GM03348 (cell line): ENCODE measurements at places on chromosomes 1 and 21.

DNA sequence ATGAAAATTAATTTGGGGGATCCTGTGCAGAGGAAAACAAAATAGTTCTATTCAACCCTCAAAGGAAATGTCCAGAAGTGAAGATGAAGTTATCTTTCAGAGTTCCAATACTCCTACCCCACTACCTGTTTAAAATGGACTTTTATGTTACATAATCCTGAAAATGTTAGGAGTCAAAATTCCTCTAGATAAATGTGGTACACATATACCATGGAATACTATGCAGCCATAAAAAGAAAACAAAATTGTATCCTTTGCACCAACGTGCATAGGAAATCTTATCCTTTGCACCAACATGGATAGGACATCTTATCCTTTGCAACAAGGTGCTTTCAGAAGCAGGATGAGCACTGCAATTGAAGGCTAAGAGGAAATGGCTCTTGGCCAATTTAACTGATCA is 245.2 kb downstream of the LTN1 start:
- no peak for DNase-seq

DNA sequence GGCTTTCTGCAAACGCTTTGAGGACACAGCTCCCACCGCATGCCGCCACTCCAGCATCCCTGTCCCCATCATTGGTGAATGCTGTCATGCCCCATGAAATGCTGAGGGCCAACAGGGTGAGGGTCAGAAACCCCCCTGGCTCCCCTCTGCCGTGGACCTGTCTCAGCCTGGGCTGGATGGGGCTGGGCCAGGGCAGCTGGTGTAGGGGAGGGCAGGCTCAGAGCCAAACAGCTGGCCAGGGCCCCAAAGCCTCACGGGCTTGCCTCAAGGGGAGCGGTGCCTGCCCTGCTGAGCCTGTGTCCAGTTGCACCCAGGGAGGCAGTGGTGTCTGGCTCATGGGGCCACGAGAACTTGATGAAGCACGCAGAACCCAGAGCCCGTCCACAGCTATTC is 49.7 kb downstream of the S100B start:
- no peak for DNase-seq

- DNase-seq: no peak
These were observed 29.4 kb upstream of the PIGC start for GRCh38 chr1:172473302-172473701.

GRCh38 chr1:14650951-14651350 is 52.5 kb downstream of the KAZN start:
- no peak for DNase-seq

DNA sequence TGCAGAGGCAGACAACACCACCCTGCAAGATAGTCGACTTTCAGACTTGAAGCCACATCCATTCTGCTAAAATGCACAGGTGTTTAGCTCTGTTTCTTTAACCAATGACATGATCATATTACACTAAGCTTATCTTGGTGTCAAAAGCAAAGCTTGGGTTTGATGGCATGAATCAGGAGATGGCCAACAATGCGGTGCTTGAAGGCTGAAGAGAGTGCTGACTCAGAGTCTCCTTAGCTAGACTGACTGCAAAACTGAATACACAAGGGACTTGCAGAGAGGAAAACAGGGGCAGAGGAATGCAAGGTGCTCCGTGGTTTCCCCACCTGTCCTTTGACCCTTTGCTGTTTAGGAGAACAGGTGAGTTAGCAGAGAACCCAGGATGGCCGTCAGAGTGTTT is 262.6 kb downstream of the SIPA1L2 start:
- DNase-seq: no peak

GRCh38 chr1:25550683-25551310 is 7.4 kb downstream of the LDLRAP1 start:
- no peak for DNase-seq

DNA sequence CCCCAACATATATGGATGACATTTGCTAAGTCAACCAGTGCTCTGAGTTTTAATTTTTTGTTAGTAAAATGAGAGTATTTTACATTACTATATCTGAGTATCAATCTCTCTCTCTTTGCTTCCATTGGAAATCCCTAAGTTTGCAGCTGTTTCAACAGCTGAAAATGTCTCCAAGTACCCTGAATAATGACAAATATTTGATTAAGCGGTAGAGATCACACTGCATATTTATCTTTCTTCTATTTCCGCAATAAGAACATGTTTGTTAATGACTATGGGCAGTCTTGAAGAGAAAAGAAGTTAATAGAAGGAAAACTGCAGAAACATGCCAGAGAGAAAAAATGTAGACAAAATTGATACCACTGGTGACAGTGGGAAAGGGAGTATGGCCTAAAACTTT is 1117.5 kb downstream of the NCAM2 start:
- DNase-seq: no peak

DNA sequence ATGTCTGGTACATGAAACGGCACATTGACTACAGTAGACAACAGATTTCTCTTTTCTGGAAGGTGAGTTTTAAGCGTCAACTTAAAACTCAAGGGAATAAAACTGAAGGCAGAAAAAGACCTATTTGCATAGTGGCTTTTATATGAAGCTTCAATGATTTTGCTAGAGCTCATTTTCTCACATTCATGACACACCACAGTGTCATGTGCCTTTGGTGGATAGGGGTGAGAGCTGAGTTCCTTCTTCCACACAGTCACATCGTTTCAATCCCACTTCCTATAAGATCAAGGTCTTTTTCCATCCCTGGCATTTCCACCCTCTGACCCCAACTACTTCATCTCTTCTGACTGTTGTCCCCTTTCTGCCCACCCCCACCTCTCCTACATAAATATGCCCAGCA is 31.0 kb downstream of the IL12RB2 start:
- no peak for DNase-seq

GRCh38 chr21:42622284-42622683 is 31.1 kb upstream of the PDE9A start:
- DNase-seq: no peak

- DNase-seq: no peak
These were observed 29.1 kb upstream of the JUN start for GRCh38 chr1:58812926-58813325.

- DNase-seq: no peak
These were observed 14.9 kb downstream of the MIA3 start for GRCh38 chr1:222632749-222633148.

- DNase-seq: no peak
These were observed 1784.5 kb downstream of the MRPL39 start for GRCh38 chr21:23822760-23823159.

GRCh38 chr1:46800742-46801141 is 1.9 kb downstream of the CYP4B1 start:
- DNase-seq: peak; percentile 0

DNA sequence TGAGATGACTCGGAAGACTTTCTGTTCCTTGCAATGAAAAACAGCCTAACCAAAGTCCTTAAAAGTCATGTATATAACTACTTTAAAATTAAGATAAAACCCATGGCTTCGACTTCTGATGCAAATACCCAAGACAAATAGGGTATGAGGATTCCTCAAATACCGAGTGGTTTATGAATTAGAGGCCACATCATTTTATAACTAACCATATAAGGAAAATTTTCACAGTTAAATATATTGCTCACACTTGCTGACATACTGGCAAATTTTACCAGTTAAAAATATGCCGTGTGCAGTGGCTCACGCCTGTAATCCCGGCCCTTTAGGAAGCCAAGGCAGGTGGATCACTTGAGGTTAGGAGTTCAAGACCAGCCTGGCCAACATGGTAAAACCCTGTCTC is 5.4 kb downstream of the RERE start:
- no peak for DNase-seq

GRCh38 chr1:212355230-212355969 is 59.3 kb downstream of the PACC1 start:
- peak; percentile 37 for DNase-seq

- no peak for DNase-seq
These were observed 1557.0 kb downstream of the MRPL39 start for GRCh38 chr21:24050231-24050630.

DNA sequence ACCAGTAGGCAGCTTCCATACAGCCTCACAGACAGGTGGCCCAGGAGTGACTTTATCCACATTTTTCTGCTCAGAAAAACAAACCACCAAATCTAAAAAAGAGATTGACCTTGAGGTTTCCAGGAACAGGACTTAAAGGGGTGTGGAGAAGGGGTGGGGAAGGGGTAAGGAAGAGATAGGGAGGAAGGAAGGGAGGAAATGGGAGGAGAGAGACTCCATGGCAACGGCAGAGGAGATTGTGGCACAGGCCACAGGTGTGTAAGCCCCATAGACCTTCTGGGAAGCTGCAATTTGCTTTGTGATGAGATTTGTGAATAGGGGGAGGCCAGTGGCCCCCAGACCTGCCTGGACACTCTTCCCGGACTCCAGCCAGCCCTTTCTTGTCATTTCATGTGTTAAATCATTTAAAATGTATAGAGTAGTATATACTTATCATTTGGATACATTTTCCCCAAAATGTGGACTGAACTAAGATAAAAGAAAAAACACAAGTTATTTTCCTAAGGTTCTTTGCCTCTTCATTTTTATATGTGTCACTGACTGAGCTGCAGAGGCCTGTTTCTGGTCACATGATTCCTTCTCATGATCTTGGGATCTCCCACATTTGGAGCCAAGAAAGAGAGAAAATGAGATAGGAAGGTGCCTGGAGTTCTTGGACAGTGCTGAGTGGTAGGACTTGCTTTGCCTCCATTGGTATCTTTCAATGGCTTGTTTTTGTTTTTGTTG is 55.5 kb downstream of the CLIC6 start:
- peak; percentile 39 for DNase-seq

DNA sequence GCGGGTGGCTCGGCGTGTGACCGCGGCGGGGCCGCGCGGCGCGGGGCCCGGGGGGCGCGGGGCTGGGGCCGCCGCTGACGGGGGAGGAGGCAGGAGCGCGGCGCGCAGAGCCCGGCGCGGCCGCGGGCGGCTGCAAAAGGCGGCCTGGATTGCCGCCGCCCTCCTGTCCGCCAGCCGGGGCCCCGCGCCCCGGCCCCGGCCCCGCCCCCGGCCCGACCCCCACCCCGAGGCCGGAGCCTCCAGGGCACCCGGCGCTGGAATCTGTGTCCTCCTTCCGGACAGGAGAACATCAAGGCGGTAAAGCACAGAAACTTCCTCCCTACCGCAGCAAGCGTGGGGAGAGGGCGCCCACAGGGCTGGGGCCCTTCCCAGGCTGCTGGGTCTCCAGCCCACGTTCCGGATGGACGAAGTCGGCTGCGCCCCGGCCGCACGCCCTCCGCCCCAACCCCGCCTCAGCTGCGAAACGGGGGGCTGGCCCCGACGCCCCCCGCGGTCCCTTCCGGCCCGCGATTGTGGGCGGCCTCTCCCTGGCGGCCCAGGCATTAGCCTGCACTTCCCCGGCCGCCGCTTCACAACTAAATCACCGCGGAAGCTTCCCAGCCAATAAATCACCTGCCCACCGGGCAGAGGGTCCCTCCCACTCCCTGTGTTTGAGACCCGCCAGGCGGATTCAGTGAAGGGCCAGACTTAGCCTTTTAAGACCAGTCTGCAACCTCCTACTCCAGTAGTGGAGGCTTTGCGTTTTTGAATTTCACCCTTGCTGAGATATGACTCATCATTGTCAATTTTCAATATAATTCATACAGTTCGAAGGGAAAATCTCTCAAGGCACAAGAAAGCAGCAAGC is 106.0 kb downstream of the SLC45A1 start:
- peak; percentile 83 for DNase-seq

- no peak for DNase-seq
These were observed 15.9 kb downstream of the HENMT1 start for GRCh38 chr1:108644984-108645383.

DNA sequence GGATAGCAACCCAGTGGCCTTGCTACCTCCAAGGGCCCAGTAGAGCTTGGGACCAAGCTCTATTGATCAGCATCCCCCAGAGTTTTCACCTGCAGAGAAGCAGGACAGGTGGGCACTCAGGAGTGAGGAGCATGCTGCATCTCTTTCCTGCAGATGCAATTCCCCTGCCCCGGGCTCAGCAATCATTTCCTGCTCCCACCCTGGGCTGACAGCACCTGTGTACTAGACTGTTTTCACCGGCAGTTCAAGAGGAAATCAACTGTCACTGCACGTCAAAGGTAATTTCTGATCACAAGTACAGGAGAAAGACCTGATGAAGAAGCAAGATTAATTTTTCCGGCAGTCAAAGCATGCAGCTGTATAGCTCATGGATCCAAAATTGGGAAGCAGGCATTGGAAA is 8.8 kb upstream of the NT5C1A start:
- no peak for DNase-seq

DNA sequence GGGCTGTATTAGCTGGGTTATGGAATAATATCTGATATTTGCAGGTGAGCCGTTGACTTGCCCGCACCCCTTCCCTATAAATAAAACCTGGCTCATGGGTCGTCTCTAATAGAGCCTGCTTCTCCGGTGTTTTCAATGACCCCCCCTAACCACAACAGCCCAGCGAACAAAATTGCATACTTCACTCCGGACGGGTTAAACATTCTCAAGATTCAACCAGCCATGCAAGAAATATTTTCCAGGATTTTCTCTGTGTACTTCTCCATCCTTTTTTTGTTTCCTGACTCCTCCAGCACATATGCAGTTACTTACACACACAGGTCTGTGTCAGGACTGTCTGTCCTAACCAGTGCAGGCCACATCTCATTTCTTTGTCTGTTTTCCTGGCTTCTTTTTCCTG is 267.7 kb downstream of the ZNF648 start:
- no peak for DNase-seq

GRCh38 chr1:11478571-11479374 is at the start of gene DISP3:
Gene DISP3, plus strand, starts transcription at chr1:11479155. Its CDS starts 21,838 bp downstream, at chr1:11500993.
- peak; percentile 93 for DNase-seq

- DNase-seq: no peak
These were observed 5.5 kb downstream of the GPR137B start for GRCh38 chr1:236147521-236148469.

GRCh38 chr1:207156095-207156494 is 52.1 kb downstream of the C4BPA start:
- DNase-seq: no peak

GRCh38 chr21:32447224-32447623 is 34.7 kb downstream of the EVA1C start:
- DNase-seq: no peak

DNA sequence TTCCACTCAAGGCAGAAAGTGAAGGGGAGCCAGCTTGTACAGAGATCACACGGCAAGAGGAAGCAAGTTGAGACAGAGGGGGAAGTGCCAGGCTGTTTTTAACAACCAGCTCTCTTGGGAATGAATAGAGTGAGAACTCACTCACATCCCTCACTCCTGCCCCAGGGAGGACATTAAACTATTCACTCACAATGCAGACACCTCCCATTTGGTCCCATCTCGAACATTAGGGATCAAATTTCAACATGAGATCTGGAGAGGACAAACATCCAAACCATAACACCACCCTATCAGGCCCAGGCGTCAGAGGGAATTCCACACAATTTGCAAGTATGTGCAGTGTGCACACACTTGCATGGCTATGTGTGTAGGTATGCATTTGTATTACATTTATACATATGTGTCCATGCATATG is 62.7 kb downstream of the DMAP1 start:
- DNase-seq: peak; percentile 21

DNA sequence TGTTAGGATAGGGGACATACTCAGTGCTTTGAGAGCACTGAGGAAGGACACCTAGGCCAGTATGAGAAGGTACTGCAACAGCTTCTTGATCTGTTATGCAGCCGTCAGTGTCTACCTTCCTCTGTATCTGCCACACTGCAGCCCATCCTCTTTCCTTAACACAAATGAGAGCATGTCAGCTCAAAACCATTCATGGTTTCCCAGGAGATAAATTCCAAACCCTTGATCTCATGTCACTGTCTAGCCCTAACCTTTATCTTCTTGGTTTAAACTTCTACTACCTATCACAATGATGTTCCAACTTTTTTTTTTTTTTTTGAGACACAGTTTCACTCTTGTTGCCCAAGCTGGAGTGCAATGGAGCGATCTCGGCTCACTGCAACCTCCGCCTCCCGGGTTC is 1.4 kb downstream of the ZMYND12 start:
- no peak for DNase-seq
